CD4-positive, alpha-beta T cell treated with Interleukin-17A for 1 hour (primary cell): ENCODE measurements at places on chromosomes 16 and 17.

DNA sequence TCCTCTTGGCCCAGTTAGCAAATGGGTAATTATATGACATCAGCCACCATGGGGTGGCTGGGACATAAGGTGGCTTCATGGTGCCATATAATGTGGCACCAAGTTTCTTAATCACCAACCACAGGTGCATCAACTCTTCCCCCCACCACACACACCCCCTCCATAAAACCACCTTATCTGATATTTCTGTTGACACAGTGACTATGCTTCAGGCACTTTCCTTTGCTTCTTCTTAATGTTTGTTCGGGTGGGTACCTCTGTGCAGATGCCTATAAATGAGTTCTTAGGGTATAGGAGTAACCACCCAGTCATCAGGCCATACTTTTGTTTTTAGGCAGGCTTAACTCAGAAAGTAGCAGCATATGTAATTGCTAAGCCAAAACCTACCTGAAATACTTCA, 29.5 kb downstream of the RNF43 start:
- DNase-seq: peak; percentile 9

DNA sequence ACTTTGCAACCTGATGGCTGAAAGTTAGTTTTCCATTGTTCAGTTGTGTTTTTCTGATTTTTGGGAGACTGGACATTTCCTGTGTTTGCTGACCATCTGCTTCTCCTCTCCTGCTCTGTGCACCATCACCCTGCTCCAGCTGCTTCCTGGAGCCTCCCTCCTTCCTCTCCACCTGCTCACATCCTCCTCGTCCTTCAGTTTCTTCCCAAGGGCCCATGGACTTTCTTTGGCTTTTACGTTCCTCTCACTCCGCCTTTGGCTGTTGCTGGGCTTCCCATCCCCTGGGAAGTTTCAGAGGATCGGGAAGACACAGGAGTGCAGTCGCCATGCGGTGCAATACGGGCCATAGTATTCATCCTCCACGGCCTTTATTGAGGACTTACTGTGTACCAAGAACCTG, 61.6 kb downstream of the TNFRSF13B start:
- no peak for DNase-seq

GRCh38 chr17:72591289-72592241, 470.7 kb downstream of the SOX9 start:
- no peak for DNase-seq

GRCh38 chr17:1724869-1725641, 551 bp downstream of the WDR81 start:
- DNase-seq: no peak

GRCh38 chr17:59766491-59766890, 59.0 kb downstream of the VMP1 start:
- DNase-seq: no peak

DNA sequence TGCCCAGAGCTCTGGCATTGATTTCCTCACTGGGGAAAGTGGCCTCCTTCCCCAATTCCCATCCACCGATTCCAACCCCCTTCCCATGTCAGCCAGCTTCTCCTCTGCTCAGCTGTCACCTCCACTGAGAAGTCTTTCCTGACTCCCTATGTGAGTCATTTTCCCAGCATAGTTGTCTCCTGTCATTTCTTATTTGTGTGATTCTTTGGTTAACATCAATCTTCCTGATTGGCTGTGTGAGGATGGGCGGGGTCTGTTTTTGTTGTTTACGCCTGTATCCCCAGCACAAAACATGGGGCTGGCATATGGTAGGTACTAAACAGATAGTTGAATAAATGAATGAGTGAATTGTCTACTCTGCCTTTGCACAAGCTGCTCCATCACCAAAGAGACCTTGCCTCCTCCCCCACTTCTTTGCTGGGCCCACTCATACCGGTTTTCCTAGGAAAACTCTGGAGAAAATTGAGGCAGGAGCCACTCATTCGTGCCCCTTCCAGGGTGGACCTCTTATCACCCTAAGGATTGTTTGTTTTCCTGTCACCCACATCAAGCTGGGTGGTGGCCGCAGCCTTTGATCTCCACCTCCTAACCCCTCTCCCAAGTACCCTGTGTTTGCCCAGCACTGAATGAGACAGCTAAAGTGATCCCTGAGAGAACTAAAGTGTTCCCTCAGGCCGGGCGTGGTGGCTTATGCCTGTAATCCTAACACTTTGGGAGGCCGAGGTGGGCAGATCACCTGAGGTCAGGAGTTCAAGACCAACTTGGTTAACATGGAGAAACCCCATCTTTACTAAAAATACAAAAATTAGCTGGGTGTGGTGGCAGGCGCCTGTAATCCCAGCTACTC, 1.2 kb upstream of the GRB7 start:
- no peak for DNase-seq

DNA sequence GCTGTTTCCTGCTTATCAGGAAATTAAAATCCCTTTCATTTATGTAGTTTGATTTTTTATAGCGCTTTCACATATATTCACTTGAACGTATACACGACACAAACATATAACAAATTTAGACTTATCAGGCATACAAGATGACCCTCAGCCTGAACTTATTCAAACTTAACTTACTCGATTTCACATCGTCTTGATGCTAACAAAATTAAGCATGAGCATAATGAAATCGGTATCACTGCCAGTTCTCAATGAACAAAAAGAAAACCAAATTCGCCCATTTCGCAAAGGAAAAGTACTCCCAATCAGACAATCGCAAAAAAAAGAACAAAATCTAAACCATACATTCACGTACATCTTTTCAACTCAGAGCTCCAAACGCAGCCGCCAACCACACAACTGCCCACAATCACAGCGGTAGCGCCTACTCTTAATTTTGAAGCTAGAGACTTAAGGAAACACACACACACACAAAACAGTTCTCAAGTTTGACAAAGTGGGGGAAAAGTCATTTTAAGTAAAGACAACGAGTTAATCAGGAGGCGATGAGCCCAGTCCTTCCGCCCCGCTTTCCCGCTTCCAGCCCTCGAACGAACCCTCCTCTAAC, 1.1 kb downstream of the GJC1 start:
- peak; percentile 25 for DNase-seq

GRCh38 chr17:9830711-9831110, 5.0 kb downstream of the GLP2R start:
- no peak for DNase-seq

DNA sequence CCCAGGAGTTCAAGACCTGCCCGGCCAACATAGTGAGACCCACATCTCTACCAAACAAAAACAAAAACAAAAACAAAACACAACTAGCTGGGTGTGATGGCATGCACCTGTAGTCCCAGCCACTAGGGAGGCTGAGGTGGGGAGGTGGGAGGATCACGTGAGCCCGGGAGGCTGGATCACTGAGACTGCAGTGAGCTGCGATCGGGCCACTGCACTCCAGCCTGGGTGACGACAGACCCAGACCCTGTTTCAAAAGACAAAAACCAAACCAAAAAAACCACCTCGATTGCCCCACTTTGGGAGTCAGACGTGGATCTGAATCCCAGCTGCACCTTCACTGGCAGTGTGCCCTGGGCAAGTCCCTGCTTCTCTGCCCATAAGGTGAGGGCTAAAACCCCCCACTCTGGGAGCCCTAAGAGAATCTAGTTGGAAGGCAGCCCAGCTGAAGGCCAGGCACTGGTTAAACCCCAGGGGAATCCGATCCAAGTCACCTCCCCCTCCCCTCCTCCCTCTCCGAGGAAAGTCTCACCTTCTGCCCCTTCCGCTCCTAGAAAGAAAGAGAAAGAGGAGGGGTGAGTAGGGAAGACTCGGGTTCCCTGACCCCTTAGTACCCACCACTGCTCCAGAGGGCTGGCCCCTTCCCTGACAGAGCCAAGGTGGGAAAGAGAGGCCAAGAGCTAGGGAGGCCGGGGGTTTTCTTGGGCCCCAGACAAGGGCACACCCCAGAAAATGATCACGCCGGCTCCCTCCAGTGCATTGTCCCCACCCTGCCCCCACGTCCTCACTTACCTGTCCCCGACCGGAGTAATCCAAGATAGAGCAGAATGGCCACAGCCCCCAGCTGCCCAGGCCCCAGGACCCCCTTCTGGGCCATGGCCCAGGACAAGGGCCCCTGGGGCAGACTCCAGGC, 647 bp downstream of the PRSS8 start:
- no peak for DNase-seq

DNA sequence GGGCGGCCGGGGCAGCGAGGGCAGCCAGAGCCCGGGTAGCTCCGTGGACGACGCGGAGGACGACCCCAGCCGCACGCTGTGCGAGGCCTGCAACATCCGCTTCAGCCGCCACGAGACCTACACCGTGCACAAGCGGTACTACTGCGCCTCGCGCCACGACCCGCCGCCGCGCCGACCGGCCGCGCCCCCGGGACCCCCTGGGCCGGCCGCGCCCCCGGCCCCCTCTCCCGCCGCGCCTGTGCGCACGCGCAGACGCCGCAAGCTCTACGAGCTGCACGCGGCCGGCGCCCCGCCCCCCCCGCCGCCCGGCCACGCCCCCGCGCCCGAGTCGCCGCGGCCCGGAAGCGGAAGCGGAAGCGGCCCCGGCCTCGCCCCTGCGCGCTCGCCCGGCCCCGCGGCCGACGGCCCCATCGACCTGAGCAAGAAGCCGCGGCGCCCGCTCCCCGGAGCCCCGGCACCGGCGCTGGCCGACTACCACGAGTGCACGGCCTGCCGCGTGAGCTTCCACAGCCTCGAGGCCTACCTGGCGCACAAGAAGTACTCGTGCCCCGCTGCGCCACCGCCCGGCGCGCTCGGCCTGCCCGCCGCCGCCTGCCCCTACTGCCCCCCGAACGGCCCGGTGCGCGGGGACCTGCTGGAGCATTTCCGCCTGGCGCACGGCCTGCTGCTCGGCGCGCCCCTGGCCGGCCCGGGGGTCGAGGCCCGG, 36.1 kb upstream of the ZC3H18 start:
- DNase-seq: peak; percentile 81
